Stimulated activated CD8-positive, alpha-beta memory T cell treated with anti-CD3 and anti-CD28 coated beads, Interleukin-2, amount 100 ng/mL, for 1 hour (primary cell): ENCODE measurements at places on chromosomes 4 and X.

DNA sequence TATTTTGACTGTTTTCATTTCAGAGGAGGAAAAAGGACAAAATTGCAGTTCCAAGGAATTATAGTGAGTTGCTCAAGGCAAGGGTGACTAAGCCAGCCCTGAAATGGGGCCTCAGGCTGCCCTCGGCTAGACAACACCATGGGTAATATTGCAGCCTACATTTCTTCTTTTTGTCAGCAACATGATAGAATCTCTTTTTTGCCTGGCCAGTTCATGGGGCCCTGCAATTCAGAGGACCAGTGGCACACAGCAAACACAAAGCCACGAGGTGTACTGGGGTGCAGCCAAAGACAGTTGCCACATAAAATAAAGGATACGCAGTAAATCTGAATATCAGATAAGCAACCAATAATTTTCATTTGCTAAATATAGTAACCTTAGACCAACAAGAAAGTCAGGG is 41.8 kb downstream of the RBM47 start:
- no peak for DNase-seq

GRCh38 chr4:7058792-7059191 is 9.1 kb downstream of the GRPEL1 start:
- no peak for DNase-seq

GRCh38 chr4:88746206-88746605 is 48.6 kb upstream of the NAP1L5 start:
- no peak for DNase-seq

DNA sequence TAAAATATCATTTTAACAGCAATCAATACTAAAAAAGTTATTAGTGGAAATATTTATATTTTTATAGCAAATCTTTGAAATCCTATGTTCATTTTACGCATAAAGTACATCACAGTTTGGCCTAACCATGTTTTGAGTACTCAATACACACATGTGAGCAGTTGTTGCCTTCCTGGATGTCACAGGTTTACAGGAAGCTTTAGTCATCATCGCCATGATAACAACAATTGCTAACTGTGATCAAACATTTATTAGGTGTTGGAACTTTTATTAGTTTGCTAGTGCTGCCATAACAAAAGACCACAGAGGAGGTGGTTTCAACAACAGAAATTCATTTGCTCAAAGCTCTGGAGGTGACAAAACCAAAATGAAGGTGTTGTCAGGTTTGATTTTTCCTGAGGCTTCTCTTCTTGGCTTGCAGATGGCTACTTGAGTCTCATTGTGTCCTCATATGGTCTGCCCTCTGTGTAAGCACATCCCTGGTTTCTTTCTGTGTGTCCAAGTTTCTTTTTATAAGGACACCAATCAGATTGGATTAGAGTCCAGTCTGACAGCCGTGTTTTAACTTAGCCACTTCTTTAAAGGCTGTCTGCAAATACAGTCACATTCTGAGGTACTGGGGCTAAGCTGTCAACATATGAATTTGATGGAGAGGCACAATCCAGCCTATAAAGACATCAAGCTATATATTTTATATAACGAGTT is 43.1 kb upstream of the BOD1L1 start:
- DNase-seq = no peak

DNA sequence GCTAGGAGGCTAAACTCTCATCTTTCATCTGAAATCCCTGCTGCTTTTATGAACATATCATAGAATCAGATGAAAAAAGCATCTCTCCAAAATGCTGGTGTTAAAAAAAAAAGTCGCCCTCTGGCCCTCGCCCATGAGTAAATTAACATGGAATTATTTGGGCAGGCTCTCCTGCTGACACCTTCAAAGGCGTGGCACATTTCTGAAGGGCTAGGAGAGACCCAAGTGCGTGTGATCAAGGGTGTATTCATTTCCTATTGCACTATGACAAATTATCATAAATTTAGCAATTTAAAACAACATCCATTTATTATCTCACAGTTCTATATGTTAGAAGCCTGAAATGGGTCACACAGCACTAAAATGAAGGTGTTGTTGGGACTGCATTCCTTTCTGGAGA is 5.1 kb downstream of the ANXA3 start:
- DNase-seq = no peak

DNA sequence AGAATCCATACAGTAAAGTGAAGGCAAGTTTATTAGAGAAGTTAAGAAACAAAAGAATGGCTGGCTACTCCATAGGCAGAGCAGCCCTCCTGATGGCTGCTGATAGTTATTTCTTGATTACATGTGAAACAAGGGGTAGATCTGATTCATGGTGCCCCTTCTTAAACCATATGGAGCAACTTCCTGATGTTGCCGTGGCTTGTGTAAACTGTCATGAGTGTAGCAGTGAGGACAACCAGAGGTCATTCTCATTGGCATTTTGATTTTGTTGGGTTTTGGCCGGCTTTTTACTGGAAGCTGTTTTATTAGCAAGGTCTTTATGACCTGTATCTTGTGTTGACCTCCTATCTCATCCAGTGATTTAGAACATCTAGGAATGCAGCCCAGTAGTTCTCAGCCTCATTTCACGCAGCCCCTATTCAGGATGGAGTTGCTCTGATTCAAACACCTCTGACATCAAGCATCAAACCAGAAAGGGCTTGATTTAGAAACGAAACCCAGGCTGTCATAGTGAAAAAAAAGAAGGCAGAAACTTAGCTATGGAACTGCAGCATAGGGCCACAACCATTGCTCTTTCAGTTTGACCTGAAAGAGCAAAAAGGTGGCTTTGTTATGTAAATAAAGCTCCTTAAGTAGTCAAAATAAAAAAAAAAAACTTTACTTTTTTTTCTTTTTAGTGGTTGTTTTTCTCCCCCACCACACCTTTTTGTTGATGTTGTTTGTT is 37.8 kb downstream of the SPCS3 start:
- DNase-seq = no peak

- DNase-seq = no peak
Observed at GRCh38 chr4:53583513-53583912, 7.8 kb downstream of the LNX1 start.

DNA sequence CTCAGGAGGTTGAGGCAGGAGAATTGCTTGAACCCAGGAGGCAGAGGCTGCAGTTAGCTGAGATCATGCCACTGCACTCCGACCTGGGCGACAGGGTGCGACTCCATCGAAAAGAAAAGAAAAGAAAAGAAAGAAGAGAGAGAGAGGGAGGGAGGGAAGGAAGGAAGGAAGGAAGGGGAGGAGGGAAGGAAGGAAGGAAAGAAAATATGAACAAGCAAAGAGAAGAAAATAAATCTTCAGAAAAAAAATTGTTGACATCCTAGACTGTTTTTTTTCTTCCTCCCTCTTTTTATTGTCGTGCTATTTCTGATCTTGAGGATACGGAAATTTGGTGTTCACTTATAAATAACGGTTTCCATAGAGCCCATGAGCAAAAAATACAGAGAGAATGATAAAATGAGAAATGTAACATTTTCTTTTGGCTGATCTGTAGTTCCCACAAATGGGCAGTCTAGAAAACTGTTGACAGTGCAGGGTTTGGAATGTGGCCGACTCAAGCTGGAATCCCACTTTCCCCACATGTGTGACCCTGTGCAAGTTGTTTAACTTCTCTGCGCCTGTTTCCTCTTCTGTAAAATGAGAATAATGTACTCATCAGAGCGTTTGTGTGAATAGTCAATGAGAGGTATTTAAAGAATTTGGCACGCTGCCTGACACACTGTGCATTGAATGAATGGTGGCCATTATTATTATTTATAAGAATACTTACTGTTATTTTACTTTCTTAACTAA is 19.4 kb downstream of the SORBS2 start:
- DNase-seq = no peak

DNA sequence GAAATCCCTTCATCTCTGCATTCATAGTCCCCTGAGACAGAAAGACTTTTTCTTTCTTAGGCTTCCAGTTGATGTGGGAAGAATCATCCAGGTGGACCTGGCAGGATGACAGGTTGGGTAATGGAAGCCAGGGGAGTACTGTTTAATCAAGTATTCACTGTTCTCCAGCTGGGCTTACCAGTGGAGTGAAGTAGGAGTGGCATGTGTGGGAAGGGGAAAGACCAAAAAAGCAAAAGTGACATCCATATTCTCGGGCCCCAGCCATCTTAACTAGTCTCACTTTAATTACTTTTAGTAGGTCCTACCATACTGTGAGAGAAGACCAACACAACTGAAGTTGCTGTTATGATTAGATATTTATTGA is 18.5 kb downstream of the VSIG4 start:
- no peak for DNase-seq

GRCh38 chrX:102067966-102068723 is 57.3 kb upstream of the TCEAL2 start:
- no peak for DNase-seq

GRCh38 chr4:36574816-36575215 is 293.4 kb downstream of the DTHD1 start:
- no peak for DNase-seq

DNA sequence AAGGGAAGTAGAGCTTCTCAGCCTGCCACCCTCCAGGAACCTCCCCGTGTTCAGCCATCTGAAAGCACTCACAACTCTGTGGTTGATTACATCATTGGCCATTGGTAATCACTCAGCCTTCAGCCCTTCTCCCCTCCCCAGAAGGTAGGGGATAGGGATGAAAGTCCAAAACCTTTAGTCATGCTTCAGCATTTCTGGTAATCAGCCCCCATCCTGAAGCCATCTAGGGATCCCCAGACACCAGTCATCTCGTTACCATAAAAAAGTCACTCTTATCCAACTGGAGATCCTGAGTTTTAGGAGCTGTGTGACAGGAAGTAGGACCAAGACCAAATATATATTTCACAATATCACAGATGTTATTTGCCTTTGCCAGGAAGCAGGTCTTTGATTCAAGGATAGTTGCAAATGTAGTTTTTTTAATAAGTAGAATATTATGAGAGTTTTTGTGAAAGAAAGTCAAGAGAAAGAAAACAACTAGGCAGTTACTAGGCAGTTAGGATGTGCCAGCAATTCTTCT is 364.6 kb upstream of the NOCT start:
- no peak for DNase-seq

GRCh38 chrX:48927123-48927522 is 8.3 kb upstream of the PIM2 start:
- DNase-seq = no peak

DNA sequence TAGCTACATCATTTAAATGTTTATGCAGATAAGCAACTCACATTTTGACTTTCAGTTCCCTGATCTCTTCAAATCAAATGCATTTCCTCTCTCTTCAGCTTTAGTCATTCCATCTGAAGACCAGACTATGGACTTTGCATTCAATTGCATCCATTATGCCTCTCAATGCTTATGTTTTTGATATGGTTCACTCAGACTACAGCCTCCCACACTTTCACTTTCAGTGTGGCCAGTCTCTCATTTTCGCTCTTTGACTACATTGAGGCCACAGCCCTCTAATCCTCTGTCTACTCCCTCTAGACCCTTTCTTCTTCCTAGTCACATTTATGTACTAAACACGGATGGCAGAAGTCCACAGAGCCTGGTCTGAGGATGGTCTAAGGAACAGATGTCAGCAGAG is 24.5 kb upstream of the VEGFC start:
- no peak for DNase-seq

DNA sequence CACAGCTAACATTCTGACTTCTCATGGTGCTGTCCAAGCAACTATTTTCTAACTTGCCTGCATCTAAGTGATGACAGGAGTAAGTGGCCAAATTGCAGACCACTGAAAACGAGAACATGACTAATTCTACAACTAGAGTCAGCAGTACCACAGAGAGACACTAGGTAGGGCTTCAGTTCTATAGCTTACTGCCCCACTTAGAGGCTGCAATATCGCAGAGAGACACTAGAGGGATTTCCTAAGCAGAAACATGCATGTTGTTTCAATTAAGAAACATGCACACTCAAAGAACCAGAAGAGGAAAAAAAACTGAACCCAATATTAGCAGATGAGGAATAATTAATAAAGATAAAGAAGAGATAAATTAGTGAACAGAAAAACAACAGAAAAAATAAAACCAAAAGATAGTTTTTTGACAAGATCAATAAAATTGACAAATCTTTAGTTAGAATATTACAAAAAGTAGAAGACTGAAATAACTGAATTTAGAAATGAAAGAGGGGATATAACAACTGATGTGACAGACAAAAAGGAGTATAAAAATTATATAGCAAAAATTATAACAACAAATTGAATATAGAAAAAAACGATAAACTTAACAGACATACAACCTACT is 100.8 kb downstream of the SPIN4 start:
- no peak for DNase-seq

- DNase-seq = no peak
Observed at GRCh38 chr4:36990128-36990872, 254.2 kb upstream of the NWD2 start.

- DNase-seq = no peak
Observed at GRCh38 chr4:84877051-84877833, 89.2 kb downstream of the WDFY3 start.

- no peak for DNase-seq
Observed at GRCh38 chr4:184376126-184376838, 98.1 kb downstream of the IRF2 start.

GRCh38 chrX:66632473-66632872 is 6.4 kb downstream of the EDA2R start:
- DNase-seq = no peak

DNA sequence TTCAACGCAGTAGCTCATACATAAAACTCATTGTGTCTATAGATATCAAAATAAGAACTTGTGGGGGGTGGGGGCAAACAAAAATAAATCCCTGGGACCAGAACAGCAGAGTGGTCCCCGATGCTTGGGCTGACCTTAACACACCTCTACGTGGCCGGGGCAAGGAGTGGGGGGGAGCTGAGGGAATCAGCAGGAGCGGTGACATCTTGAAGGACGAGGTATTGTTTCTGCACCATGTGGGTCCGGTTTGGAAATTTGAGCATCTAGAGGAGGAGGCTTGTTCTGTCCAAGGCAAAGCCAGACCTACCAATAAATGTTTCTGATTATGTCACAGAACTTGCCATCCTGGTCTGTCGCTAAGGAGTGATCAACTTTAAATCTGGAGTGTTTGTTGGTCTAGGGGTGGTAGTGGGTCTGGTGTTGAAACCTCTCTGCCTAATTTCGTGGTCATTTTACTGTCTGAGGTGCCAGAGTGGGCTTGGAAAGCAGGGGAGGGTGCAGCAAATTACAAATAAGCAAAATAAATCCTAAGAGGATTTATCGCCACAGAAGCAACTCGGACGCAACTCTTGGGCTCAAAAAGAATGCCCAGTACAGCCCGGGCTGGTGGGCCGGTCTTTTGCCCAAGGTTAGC is 774 bp upstream of the RAPGEF2 start:
- DNase-seq = no peak

GRCh38 chr4:33494150-33494549 is 2750.2 kb downstream of the ARAP2 start:
- DNase-seq = no peak

GRCh38 chr4:55037728-55038127 is 87.7 kb downstream of the KDR start:
- DNase-seq = no peak

GRCh38 chrX:20254712-20255299 is 11.9 kb downstream of the RPS6KA3 start:
- DNase-seq = no peak

GRCh38 chrX:54352677-54353076 is 5.2 kb downstream of the WNK3 start:
- no peak for DNase-seq

GRCh38 chrX:70504772-70505450 is 60.3 kb downstream of the DLG3 start:
- DNase-seq = no peak
